ENCODE measurements at places on chromosomes 5 and 9. TPM values are rescaled to one million over a fixed set of nuclear protein-coding genes. Genes with fewer than 3 reads are reported as not detected.

The IL3 gene
- not detected for total RNA-seq

The TMEFF1 gene
- total RNA-seq: 0.14 TPM

The JAK2 gene
- 17.6 TPM for total RNA-seq

The EGR1 gene
- 5.5 TPM for total RNA-seq

The CMBL gene
- total RNA-seq: 46.2 TPM

The FAM240B gene
- total RNA-seq: not detected

The PHYHD1 gene
- 30.2 TPM for total RNA-seq

The IL7R gene
- total RNA-seq: 0.65 TPM

The SPAAR gene
- total RNA-seq: 9.6 TPM

The GPR150 gene
- total RNA-seq: not detected

The IL17B gene
- total RNA-seq: not detected

The IFNE gene
- not detected for total RNA-seq

The WDR38 gene
- not detected for total RNA-seq

The INSL4 gene
- not detected for total RNA-seq

The GBGT1 gene
- 8.2 TPM for total RNA-seq

The BAAT gene
- total RNA-seq: not detected

The ACTBL2 gene
- not detected for total RNA-seq

The SPINK13 gene
- not detected for total RNA-seq

Data from Right ventricle myocardium inferior (tissue), 1 donor.